Stimulated activated CD8-positive, alpha-beta memory T cell treated with anti-CD3 and anti-CD28 coated beads, Interleukin-4, amount 100 ng/mL, for 4 hours (primary cell): ENCODE measurements at places on chromosomes 7 and 10.

GRCh38 chr7:99128076-99128950, 15.6 kb downstream of the SMURF1 start:
- DNase-seq: no peak

DNA sequence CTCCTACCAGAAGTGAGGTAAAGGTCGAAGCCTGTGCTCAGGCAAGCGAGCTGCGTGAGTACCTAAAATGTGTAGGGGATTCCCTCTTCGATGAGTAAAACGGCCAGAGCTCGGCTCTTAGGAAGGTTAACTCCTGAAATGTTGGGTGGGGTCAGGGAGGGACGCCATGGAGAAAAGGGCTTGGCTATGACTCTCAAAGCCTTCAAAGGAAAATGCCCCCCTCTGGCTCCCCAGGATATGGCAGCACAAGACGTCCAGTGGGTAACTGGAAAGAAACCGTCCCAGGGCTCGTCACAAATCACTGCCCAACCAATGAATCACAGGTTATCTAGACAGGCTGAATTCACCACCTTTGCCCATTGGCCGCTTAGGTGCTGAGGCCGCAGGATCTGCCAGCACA, 58.0 kb downstream of the CALML3 start:
- no peak for DNase-seq

GRCh38 chr7:91852263-91852741, 28.2 kb downstream of the MTERF1 start:
- DNase-seq: no peak

- DNase-seq: no peak
Measured at GRCh38 chr10:113891476-113891875, 37.0 kb downstream of the NHLRC2 start.

- DNase-seq: no peak
Measured at GRCh38 chr7:74042746-74043522, 15.0 kb downstream of the ELN start.

GRCh38 chr7:22373388-22373787, 16.4 kb upstream of the RAPGEF5 start:
- DNase-seq: no peak

DNA sequence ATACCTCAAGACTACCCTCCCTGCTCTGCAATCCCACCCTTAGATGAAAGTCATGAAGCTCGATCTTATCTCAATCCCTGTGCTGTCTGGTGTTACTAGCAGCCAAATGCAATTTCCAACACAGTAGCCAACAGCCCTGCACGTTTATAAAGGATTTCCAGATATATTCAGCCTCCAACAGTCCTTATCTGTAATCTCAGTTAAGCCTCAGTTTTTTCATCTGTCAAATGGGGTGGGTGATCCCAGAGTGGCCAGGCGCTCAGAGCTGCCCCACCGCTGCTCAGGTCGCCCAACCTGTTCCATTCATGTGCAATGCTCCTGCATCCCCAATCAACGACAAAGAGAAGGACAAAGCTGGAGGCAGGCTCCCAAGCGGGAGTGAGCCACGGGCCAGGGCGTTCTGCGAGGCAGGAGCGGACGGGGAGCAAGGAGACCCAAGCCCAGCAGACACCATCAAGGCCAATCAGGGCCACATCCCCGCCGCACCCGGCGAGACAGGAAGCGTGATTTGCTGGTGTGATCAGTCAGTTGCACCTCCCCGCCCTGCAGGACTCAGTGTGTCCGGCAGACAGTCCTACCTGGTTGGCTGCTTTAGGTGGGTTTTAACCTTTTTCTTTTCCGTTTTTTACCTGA, 19.7 kb downstream of the PDGFA start:
- DNase-seq: no peak

- DNase-seq: no peak
Measured at GRCh38 chr10:26540601-26541000, 102.5 kb downstream of the APBB1IP start.

- no peak for DNase-seq
Measured at GRCh38 chr10:21728618-21729017, 194.6 kb downstream of the MLLT10 start.

DNA sequence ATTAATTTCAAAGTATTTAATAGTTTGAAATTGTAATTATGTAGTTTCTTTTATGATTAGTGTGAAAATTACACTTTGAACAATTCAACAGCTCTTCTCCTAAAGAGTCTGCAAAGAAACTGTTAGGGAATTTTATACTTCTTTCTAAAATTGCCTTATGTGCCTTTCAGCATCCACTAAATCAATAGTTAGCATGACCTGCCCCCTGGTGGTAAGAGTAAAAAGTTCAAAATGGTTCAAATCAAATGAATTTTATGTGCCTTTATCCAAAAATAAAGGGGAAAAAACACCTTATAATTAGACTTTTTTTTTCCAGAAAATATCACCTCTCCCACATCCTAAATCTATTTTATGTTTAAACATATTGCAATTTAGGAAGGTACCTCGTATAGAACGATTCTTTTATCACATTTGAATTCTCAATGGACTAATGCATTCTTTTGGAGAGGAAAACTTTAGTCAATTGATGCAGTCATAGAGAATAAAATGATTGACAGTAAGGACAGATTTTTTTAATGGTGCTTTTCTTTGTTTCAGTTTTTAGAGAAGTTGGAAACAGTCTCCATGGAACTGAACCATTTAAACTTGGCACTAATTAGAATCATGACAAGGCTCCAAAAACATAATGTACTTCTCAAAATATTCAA, 163.7 kb downstream of the SEMA3D start:
- DNase-seq: no peak

- DNase-seq: no peak
Measured at GRCh38 chr7:47878662-47879061, 69.6 kb downstream of the PKD1L1 start.

- no peak for DNase-seq
Measured at GRCh38 chr10:104589431-104589830, 51.7 kb upstream of the SORCS3 start.

DNA sequence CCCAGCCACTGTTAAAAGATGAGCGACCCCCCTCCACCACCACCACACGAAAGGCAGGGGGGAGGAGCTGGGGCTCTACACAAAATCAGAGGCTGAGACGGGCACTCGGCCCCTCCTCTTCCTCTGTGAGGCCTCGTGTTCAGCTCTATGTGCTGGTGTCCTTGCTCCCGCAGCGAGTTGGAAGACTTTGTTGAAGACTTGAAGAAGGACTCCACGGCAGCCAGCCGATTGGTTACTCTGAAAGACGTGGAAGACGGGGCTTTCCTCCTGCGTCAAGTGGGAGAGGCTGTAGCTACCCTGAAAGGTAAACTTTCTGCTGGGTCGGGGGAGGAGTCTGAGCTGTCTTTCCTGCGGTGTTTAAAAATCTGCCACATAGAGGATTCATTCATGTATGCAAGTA, 203.7 kb downstream of the ARHGAP21 start:
- DNase-seq: no peak

DNA sequence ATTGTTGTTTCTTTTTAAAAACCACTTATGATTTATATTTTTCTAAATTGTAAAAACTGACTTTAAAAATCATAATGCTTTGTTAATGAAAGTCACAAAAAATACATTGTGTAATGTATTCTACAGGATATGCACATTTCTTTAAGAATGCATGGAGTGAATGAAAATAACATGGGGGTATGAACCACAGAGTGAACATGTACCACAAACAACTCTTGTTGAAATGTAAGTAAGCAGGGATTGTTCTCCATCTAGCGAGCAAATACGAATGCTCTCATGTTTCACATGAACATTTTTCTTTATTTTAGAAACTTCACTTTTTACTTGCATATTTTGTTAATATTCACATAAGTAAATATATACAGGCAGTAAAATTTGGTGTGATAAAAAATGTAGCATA, 35.6 kb upstream of the LAMB4 start:
- no peak for DNase-seq

GRCh38 chr10:35359056-35359455, 22.7 kb downstream of the CCNY start:
- DNase-seq: no peak

DNA sequence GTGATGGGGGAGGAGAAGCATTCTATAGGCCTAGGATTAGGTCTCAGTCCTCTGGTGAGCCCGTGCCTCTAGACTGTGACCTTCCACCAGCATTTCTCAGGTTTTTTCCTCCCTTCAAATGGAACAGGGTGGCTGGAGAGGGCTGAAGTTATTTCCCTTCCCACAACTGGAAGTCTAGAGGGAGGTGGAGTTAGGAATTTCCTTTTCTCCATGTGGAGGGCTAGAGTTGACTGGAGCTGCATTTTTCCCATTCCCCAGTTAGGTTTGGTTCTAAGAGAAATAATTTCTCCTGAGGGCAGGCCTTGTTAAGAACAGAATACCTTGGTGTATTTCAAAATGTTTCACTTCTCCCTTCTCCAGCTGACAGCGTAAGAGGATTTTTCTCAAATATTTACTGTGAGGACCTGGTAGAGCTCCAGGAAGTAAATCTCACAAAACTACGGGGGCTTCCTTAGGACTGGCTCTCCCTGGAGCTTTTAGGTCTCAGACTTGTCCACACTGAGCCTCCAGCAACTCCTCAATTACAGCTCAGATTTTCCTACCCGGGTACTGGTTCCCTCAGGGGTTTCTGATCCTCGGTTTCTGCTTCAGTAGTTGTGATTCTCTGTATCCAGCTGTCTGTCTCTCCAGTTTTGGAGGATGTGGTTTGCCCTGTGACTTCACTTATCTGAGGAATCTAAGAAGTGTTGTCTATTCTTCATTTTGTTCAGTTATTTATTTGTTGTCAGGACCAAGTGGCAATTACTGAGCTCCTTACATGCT, 6.0 kb upstream of the REEP3 start:
- DNase-seq: no peak

GRCh38 chr10:78759456-78760120, 309.2 kb upstream of the ZMIZ1 start:
- DNase-seq: no peak

GRCh38 chr7:131606346-131607290, 50.2 kb upstream of the PODXL start:
- no peak for DNase-seq

DNA sequence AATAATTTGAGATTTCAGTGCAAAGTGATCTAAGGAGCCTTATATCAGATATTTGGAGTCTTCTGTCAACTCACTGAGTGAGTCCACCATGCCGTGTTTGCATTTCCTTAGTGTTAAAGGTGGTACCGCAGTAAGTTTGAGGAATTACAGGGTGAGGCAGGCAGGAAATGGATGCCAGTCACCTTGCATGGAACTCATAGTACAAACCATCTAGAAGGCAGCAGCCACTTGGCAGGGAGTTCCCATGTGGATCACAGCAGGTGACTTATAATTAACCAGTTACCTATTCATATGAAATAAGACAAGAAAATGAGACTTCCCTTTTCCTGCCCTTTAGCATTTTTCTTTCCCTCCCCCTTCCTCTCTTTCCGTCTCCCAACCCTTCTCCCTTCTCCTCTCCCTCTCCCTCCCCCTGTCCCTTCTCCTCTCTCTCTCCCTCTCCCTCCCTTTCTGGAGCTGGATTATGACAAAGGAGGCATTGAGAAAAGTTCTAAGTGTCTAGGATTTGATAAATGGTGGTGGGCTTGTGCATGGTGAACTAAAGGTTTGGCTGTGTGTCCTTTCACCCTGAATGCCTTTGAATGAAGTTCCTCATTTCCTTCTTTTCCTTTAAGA, 94.1 kb downstream of the LRRC4 start:
- no peak for DNase-seq

GRCh38 chr10:50511492-50512213, 112.1 kb downstream of the SGMS1 start:
- DNase-seq: no peak

DNA sequence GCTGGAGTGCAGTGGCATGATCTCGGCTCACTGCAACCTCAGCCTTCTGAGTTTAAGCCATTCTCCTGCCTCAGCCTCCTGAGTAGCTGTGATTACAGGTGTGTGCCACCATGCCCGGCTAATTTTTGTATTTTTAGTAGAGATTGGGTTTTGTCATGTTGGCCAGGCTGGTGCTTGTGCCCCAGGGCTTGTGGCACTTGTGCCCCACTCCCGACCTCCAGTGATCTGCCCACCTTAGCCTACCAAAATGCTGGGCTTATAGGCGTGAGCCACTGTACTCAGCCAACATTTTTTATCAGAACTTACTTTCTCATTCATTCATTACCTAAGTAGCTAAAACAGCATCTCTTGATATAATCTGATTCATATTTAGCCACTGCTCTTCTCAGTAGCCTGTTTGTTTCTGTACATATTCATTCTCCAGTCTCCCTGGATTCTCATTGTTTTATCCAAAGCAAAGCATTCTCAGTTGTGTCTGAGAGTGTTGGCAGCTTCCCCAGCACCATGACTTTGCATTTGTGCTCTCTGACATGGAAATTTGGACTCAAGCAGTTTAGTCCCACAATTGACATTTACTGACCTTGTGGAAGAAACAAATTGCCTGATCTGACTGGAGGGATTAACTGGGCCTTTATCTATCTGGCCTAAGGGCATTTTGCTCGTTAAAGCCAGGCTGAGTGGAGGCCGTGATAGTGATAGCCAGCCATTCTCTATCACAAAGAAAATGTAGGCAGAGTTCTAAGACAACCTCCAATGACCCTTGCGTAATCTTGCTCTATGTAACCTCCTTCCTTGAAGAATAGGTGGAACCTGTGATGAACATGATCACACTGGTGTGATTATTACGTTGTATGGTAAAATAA, 44.9 kb downstream of the AKR1B15 start:
- DNase-seq: no peak

DNA sequence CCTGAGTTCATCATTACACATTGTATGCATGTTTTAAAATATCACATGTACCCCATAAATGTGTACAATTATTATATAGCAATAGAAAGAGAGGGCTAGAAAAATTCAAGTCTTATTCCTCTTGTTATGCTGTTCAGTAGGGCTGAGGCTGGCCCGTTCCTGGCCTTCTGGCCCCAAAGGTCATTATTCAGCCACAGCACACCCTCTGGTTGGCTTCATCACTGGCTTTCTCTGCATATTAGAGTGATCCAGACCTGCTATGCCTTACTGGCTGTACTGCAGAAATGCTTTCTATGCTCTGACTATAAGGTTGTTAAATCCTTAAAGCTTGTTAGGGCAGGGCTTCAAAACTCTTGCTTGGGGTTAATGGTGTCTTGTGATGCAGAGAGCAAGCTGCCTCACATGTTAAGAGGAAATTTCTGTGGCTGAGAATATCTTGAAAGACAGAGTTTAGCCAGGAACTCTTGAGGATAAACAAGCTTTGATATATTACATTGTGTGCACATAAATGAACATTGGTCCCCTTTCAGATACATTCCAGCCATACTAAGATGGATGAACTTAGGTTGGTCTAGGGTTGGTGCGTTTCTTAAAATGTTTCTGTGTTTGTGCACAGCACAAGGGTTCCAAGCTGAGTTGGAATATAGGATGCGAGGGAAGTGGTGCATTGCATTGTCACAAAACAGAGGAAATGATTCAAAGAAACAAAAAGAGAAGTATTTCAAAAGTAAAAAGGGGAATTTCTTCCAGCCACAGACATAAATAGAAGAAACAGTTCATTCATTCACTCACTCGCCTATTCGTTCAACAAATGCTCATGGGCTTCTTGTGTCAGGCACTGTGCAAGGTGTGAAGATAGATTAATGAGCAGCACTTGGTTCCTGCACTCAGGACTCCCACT, 61.6 kb upstream of the WDR11 start:
- DNase-seq: no peak
